Fibroblast of pulmonary artery (primary cell): ENCODE measurements at places on chromosomes 4 and X.

GRCh38 chr4:147560625-147561024, 56.6 kb upstream of the TMEM184C start:
- DNase-seq: peak; percentile 79

DNA sequence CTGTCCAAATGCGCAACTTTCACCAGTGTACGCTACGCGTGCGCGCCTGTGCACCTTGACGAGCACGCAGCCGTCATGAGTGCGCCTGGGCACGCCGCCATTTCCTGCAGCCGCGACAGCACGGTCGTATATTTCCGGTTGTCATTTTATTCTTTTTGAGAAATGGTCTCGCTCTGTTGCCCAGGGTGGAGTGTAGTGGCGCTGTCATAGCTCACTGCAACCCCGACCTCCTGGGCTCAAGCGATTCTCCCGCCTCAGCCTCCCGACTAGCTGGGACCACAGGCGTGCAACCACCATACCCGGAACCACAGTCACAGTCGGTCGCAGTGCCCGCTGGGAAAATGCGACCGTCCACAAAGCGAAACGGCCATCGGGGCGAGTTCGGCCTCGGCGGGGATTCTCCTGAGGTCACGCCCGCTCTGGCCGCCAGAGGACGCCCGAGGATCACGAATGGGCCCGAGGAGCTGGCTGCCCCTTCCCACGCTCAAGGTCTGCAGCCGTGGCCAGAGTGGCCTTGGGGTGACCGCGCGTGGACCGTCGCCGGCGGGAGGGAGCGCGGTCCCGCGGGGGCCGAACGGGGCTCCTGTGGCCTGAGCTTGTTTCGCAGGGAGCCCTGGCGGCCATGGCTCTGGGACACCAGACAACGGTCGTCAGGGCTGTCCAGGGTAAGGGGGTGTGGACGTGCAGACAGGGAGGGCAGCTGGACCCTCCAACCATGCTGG, 23.7 kb upstream of the PNMA3 start:
- peak; percentile 51 for DNase-seq

DNA sequence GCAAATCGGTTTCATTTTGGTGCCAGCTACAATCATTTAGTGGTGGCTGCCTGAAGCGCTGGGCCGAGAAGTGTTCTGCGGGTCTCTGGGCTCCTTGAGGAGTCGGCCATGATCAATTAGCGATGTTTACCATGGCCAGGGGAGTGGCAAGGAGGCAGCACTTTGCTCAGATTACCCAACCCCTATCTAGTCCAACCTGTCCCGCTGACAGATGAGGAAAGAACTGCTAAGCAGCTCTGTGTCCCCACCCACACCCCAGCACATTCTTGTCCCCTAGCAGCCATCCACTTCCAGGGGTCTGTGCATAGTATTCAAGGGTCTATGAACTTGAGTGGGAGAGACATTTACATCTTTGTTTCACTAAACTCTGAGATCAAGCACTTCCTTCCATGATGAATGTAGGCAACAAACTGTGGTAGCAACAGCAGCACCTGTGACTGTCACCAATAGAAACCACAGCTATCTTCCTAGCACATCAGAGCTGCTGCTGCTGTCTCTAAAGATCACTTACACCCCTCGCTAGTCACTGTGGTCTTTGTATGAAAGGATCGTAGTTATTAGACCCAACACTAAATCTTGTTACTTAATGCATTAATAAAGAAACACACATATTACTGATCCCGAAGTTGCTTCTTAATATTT, 331.6 kb downstream of the BCOR start:
- no peak for DNase-seq

GRCh38 chr4:138669479-138670315, 345.9 kb upstream of the NOCT start:
- DNase-seq: peak; percentile 53

DNA sequence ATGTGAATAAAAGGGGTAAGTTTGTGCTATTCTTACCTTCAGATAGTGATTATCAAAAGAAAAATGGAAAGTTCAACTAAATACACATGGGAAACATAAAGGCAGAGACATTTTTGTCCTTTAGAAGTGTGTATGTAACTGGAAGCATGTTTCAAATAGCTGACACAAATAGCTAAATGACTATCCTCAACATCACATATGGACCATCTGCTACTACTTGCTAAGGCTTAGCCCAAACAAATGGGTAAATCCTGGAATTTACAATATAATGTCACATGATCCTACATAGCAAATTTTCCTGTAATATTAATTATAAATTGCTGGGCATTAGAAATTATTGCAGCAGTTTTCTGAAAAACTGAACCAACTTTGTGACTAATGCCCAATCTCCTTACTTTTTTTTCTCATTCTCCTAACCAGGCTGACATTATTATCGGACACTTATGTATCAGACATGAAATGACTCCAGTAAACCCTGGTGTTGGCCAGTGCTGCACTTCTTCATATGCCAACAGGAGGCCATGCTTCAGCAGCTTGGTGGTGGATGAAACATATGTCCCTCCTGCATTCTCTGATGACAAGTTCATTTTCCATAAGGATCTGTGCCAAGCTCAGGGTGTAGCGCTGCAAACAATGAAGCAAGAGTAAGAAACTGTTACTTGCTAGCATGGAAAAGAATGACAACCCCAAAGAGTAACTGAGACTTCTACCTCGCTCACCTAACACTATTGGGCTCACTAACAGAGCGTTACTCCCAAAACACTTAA, 16.1 kb downstream of the AFP start:
- peak; percentile 30 for DNase-seq

GRCh38 chrX:125236955-125237354, 82.7 kb upstream of the TEX13C start:
- no peak for DNase-seq

DNA sequence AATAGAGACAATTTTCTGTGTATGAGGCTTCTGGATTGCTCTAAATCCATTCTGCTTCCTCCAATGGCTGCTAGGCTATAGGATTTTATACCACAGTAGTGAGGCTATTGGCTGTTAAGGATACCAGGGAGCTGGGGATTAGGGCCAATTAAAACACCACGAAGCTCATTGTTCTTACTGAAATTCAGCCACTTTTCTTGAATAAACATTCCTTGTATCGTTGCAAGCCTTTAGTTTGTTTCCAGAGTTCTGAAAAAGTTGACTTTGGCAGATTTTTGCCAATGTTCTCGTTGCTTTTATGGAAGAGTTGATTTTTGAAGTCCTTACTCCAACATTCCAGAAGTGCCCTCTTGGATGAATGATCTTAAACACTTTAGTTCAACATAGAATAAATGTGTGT, 238.4 kb upstream of the TEX13A start:
- no peak for DNase-seq

DNA sequence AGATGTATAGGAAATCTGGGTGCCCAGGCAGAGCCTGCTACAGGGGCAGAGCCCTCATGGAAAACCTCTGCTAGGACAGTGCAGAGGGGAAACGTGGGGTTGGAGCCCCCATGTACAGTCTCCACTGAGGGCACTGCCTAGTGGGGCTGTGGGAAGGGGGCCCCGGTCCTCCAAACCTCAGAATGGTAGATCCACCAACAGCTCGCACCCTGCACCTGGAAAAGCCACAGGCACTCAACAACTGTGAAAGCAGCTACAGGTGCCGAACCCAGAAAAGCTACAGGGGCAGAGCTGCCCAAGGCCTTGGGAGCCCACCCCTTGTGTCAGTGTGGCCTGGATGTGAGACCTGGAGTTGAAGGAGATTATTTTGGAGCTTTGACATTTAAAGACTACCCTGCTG, 5.4 kb upstream of the XPNPEP2 start:
- no peak for DNase-seq

GRCh38 chr4:128130621-128131020, 69.5 kb downstream of the LARP1B start:
- DNase-seq: peak; percentile 44

DNA sequence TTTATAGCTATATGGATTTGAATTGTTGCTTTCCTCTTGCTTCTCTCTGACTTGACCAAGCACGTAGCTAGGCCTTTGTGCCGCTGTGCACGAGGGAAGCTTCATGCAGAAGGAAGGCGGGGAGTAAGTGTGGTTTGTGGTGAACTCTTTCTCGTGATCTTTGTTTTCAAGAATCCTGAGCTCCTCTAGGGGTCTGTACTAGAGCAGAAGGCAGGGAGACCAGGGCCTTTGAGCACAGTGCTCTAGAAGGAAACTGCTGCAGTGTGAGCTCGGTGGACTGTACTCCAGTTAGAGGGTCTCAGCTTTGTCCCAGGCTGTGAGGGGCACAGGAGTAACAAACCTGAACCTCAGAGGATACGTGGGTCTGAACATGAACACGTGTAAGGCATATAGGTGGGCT, 49.0 kb downstream of the AGA start:
- DNase-seq: no peak

GRCh38 chr4:165403048-165403447, 24.2 kb downstream of the CPE start:
- DNase-seq: no peak

- peak; percentile 66 for DNase-seq
These were observed 41.5 kb upstream of the CYP4V2 start for GRCh38 chr4:186149872-186150271.

GRCh38 chr4:151339467-151339866, 14.1 kb upstream of the SH3D19 start:
- no peak for DNase-seq

GRCh38 chrX:120251471-120252011, 929 bp downstream of the ZBTB33 start:
- peak; percentile 31 for DNase-seq

GRCh38 chrX:138759217-138759943, 47.9 kb upstream of the FGF13 start:
- no peak for DNase-seq

- DNase-seq: no peak
These were observed 188.3 kb downstream of the SH3BGRL start for GRCh38 chrX:81390237-81390636.

DNA sequence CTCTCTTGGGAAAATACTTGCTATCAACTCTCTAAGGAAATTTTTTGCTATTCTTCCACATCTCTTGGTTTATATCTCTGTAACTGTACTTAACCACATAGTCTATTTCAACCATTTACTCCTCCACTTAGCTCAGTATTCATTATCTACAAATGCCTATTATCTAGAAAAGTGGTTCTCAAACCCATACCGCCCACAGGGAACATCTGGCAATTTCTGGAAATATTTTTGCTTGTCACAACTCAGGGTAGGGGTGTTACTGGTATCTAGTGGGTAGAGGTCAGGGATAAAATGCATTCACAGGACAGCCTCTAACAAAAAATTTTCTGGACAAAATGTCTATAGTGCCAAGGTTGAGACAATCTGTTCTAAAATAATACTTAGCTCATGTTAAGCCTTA, 14.4 kb downstream of the ATRX start:
- DNase-seq: no peak

GRCh38 chrX:115968436-115969252, 201.9 kb upstream of the AGTR2 start:
- peak; percentile 55 for DNase-seq

- peak; percentile 20 for DNase-seq
These were observed 100.1 kb upstream of the VCX3B start for GRCh38 chrX:8364369-8365141.

- no peak for DNase-seq
These were observed 17.6 kb upstream of the GABRA4 start for GRCh38 chr4:47010912-47011446.

- DNase-seq: no peak
These were observed 162.6 kb downstream of the MAB21L2 start for GRCh38 chr4:150744570-150744969.

DNA sequence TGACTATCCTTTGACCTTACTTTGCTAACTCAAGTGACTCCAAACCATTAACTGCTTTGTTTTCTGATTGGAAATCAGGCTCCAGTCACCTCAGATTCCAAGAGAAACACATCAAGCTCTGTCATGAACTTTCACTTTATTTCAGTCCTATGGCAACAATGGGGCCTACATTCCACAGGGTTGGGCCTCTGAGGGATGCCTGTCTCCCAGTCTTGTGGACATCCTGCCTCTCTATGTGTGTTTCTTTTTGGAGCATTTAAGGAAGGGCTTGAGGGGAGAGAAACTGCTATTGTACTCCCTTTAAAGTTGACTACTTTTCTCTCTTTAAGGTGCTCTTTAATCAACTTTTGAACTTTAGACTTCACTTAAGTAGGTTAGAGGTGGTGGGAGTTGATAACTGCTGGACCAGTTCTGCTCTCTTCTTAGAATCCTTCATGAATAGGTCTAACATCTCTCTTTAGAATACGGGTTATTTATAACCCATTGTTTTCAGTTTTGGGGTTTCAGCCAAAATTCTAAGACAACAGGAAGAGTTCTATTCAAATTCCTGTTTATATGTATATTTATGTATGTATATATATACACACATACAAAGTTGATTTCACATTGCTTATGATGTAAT, 274.3 kb upstream of the NR3C2 start:
- no peak for DNase-seq

GRCh38 chr4:139483000-139483399, 29.1 kb downstream of the RAB33B start:
- no peak for DNase-seq

GRCh38 chr4:32569861-32570260, 1849.7 kb downstream of the PCDH7 start:
- peak; percentile 2 for DNase-seq

GRCh38 chrX:1592470-1593142, 1.2 kb downstream of the AKAP17A start:
- peak; percentile 39 for DNase-seq

- DNase-seq: no peak
These were observed 46.8 kb upstream of the PASD1 start for GRCh38 chrX:151516538-151517187.

GRCh38 chr4:106588891-106589290, 220.3 kb upstream of the GIMD1 start:
- DNase-seq: no peak

DNA sequence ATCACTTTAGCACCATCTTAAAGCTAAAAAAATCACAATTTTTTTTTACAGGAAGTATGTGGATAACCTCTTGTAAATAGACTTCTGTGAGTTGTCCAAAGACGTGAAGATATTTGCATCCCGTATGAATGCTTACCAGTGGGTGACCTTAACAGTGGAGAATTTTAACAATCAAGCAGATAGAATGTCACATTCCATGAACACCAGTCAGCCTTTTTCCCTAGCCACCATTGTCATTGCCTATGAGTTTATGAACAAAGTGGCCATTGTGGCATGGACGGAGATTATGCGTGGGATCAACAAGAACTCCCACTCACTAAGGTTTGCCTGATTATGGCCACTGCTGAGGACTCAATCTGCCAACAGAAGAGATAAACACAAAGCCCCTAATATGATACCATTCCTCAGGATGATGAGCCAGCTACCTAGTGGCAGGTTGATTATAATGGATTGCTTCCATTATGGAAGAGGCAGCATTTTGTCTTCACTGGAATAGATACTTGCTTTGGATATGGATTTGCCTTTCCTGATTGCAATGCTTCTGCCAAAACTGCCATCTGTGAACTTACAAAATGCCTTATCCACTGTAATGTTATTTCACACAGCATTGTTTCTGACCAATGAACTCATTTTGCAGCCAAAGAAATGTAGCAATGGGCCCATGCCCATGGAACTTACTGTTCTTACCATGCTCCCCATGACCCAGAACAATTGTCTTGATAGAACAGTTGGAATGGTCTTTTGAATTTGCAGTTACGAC, 830.9 kb upstream of the NDST4 start:
- DNase-seq: no peak
